ENCODE measurements at places on chromosomes 12 and 14.

DNA sequence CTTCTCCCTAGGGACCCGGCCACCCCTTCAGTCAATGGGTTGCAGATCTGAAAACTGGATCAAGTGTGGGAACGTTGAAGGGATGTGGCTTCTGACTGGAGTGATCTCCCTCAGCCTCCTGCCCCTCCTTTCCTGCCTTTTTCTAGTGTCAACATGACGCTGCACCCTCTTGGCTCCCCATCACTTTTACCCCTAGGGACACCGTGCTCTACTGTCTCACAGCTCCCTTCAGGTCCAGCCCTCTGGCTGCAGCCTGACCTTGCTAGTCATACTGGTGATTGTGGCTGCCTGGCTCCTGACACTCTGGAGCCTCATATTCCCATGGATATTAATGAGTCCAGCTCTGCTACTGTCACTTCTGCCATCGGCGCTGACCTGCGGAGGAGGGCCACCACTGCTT, 51.5 kb upstream of the RASSF3 start:
- no peak for DNase-seq

DNA sequence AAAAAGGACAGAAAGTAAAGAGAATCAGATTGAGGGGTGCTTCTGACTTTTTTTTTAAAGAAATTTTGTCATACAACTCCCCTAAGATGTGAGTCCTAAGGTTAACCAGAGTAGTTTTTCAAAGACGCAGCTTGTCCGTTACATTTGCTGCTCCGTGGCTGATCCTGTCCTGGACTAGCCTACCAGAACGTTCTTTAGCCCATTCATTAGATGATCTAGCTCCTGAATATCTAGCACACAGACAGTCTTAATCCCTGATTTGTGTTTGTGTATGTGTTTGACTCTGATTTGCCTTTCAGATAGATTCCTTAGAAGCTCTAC, 60.3 kb downstream of the SAMD4A start:
- DNase-seq = no peak

DNA sequence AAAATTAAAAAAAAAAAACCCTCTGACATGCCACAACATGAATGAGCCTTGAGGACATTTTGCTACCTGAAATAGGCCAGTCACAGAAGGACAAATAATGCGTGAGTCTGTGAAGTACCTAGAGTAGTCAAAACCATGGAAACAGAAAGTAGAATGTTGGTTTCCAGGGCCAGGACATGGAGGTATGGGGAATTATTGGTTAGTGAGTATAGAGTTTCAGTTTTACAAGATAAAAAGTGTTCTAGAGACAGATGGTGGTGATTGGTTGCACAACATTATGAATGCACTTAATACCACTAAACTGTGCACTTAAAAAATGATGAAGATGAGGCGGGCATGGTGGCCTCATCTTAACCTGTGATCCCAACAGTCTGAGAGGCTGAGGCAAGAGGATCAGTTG, 47.6 kb upstream of the ZFP36L1 start:
- no peak for DNase-seq

GRCh38 chr12:51390891-51391282, 319 bp downstream of the GALNT6 start:
- no peak for DNase-seq

DNA sequence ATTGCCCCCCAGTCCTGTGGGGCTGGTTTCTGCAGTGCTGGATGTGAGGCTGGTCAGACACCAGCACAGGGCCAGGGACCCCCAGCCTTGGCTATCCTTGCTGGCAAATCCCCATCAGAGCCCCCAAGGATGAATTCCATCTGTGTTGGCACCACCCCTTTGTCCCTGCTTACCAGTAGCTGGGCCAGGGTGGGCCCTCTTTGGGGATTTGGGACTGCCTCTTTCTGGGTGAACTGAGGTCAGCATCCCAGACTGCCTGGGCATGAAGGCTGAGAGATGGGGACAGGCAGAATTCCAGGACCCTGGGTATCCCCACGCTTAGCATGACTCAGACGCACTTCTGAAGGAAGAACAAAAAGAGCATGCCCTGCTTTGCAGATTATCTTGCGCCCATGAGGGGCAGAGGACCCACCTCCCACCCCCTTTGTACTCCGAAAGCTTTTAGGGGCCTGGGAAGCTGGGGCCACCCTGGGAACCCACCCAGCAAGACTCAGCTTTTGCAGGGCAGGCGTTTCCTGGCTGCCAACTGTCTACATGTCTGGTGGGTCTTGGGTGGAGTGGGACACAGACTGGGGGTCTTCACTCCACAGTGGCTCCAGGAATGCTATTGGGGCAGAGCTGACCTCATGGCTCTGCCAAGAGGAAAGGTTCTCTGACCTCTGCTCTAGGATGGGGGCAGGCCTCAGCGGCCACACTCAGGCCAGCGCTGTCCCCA, 26.8 kb downstream of the RFLNA start:
- no peak for DNase-seq

DNA sequence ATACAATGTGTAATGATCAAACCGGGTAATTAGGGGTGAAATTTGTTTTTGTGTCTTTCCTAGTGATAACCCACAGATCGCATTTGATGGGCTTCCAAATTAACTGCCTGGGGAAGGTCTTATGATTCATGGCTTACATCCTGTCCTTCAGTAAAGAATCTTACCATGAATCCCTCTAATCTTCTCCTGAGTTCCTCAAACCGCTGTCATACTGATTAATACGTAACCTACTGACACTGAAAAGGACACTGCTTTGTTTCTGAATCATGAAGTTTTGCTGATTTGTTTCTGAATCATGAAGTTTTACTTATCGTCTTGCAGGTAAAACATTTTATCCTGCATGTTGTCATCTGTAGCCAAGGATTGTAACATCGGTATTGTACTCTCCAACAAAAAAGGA, 52.0 kb upstream of the CRY1 start:
- DNase-seq = no peak

- no peak for DNase-seq
These were observed 84.6 kb downstream of the ITPR2 start for GRCh38 chr12:26748412-26748740.

DNA sequence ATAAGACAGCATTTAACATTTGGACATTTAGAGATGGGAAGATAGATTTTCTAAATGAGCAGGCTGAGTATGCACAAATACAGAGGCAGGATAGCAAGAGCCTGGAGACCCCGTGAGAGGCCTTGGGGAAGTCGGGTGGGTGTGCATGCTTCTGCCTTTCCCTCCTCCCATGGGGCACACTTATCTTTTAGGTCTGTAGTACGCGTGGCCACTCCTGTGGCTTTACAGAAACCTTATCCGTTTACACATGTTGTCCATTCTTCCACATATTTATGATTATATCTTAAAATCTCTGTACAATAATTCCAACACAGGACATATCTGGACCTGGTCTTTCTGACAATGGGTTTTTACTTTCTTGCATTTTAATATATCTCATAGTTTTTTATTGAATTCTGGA, 33.6 kb downstream of the GYS2 start:
- DNase-seq = no peak

DNA sequence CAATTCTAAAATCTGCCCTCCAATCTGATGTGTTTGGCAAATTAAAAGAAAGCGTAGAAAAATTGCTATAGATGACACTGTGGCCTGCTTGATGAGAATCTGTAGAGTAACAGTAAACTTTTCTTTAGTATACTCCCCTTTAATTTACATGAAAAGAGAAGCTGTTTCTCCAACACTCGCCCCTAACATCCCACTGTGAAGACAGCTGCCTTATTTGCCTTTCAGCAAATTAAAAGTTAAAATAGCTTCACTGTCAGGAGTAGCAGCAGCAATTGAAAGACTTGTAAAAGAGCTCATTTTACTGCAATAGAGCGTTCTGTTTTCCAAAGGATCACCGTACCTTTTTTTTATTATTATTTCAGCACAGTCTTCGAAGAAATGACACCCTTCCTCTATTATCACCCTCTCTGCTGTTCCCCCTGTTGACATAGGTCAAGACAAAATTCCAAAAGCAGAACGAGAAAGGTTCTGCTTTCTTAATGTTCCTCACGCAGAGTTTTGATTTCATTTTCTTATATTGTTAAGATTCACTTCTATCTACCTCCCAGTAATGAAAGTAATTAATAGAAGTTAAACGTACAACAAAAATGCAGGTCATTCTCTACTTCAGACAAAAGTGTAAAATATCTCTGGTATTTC, 153.5 kb upstream of the USP15 start:
- DNase-seq = no peak

DNA sequence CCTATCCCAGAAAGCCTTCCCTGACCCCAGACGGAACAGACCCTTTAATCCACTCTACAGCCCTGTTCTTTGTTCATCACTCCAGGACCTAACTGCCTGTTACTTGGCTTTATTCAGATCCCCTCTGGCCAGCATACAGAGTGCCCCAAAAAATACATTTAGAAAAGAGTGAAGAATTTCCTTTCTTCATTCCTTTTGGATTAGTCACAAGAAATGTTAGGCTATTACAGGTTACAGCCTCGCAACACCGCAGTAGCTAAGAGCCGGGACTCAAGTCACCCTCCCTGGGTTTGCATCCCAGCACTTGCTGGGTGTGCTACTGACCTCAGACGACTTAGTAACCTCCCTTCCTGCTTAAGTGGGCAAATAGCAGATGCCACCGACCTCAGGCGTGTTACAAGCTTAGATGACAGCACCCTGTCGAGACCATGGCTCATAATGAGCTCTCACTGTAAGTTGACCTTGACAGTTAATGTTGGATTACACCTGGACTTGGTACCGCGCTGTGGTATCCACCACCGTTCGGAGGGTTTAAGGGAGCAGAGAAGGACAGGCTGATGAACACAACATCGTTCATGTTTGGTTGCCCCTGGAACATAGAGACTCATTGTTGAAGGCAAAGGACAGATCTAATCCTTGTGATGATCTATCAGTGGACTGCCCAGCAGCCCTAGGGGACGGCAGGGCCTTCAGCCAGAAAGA, 12.9 kb downstream of the GLRX5 start:
- no peak for DNase-seq

DNA sequence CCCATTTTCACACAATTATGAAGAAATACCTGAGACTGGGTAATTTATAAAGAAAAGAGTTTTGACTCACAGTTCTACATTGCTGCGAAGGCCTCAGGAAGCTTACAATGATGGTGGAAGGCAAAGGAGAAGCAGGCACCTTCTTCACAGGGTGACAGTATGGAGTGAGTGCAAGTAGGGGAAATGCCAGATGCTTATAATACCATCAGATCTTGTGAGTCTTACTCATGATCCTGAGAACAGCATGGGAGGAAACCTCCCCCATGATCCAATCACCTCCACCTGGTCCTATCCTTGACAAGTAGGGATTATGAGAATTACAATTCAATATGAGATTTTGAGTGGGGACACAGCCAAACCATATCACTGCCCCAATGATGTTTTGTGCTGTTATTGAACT, 189.3 kb upstream of the CRY1 start:
- no peak for DNase-seq

Measured in GM19239 (cell line).